ENCODE measurements at places on chromosomes 12 and 14. TPM values are rescaled to one million over a fixed set of nuclear protein-coding genes. Genes with fewer than 3 reads are reported as not detected.

Gene GLT8D2
- 10.5 TPM for total RNA-seq

Gene SNAPC1
- total RNA-seq = 6.2 TPM

Gene ARL6IP4
- total RNA-seq = 139 TPM

Gene PTPN21
- total RNA-seq = 47.6 TPM

Gene PTGER2
- 6.2 TPM for total RNA-seq

Gene ADAMTS20
- not detected for total RNA-seq

Gene MMP19
- total RNA-seq = 35.2 TPM

Gene BICD1
- 11.0 TPM for total RNA-seq

Gene ANAPC5
- total RNA-seq = 79.7 TPM

Gene RESF1
- 77.2 TPM for total RNA-seq

Gene MFAP5
- 50.2 TPM for total RNA-seq

Gene IPO4
- total RNA-seq = 18.3 TPM

Gene CPNE6
- not detected for total RNA-seq

Gene ADCY4
- 42.7 TPM for total RNA-seq

Gene BIN2
- total RNA-seq = 45.4 TPM

Gene CD4
- 80.3 TPM for total RNA-seq

DNA sequence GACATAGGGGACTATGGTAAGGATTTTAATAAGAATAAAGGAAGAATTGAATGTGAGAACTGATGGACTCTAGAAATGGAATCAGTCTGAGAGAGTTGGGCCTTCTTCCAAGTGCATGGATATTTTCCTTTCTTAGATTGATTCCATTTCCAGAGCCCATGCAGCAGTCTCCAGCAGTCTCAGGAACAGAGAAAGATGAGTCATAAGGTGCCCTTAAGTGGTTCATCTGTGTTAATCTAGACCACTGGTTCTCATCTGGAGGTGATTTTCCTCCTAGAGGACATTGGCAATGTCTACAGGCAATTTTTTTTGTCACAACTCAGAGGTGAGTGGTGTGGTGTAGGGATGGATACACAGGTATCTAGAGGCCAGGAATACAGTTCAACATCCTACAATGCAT is 25.9 kb downstream of the TRIM9 start:
- no peaks in the 10 kb centered on the region for H3K36me3 ChIP-seq
- no peak overlapping the region for H3K27ac ChIP-seq
- H3K4me3 ChIP-seq = no peak overlapping the region
- DNase-seq = no peak
- no peaks in the 10 kb centered on the region for H3K27me3 ChIP-seq

- no peaks in the 10 kb centered on the region for H3K4me1 ChIP-seq
- H3K4me3 ChIP-seq = no peak overlapping the region
- H3K27me3 ChIP-seq = no peaks in the 10 kb centered on the region
- H3K27ac ChIP-seq = no peak overlapping the region
- H3K36me3 ChIP-seq = peaks cover 64% of the 10 kb centered on the region
- no peak for DNase-seq
Measured at GRCh38 chr14:99395909-99396530, 84.6 kb downstream of the SETD3 start.

DNA sequence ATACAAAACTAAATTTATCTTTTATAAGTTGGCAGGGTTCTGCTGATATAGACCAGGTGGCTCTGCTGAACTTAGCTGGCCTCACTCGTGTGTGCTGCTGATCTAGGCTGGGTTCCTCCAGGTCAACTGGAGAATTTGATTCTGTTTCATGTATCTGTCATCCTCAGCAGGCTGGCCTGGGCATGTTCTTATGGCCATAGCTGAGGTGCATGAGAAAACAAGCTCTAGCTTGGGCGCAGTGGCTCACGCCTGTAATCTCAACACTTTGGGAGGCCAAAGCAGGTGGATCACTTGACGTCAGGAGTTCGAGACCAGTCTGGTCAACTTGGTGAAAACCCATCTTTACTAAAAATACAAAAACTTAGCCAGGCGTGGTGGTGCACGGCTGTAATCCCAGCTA is 24.3 kb upstream of the BCL2L14 start:
- no peaks in the 10 kb centered on the region for H3K4me1 ChIP-seq
- H3K27me3 ChIP-seq = no peaks in the 10 kb centered on the region
- DNase-seq = no peak
- no peak overlapping the region for H3K27ac ChIP-seq
- no peak overlapping the region for H3K4me3 ChIP-seq

DNA sequence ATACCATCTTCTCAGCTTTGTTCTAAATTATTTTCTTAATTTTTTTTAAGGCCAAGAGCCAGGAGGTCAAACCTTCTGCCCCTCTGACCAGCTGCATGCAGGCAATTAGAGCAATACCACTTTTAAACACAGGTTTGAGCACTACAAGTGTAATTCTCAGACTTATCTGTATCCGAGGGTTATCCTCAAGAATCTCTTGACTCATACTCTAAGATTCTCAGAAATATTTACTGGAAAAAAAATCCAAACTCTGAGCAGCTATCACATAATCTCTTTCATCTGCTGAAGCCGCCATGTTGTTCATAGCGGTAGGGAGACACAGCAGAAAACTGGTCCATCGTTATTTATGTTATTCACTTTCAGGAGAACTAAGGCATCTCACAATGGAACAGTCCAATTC is 27.4 kb upstream of the PTHLH start:
- no peaks in the 10 kb centered on the region for H3K4me1 ChIP-seq
- no peak overlapping the region for H3K4me3 ChIP-seq
- no peak for DNase-seq
- H3K27ac ChIP-seq = no peak overlapping the region
- no peaks in the 10 kb centered on the region for H3K27me3 ChIP-seq

GRCh38 chr12:81386101-81386500 is 308.2 kb downstream of the ACSS3 start:
- H3K27me3 ChIP-seq = no peaks in the 10 kb centered on the region
- no peak overlapping the region for H3K27ac ChIP-seq
- no peak for DNase-seq
- H3K4me3 ChIP-seq = no peak overlapping the region

DNA sequence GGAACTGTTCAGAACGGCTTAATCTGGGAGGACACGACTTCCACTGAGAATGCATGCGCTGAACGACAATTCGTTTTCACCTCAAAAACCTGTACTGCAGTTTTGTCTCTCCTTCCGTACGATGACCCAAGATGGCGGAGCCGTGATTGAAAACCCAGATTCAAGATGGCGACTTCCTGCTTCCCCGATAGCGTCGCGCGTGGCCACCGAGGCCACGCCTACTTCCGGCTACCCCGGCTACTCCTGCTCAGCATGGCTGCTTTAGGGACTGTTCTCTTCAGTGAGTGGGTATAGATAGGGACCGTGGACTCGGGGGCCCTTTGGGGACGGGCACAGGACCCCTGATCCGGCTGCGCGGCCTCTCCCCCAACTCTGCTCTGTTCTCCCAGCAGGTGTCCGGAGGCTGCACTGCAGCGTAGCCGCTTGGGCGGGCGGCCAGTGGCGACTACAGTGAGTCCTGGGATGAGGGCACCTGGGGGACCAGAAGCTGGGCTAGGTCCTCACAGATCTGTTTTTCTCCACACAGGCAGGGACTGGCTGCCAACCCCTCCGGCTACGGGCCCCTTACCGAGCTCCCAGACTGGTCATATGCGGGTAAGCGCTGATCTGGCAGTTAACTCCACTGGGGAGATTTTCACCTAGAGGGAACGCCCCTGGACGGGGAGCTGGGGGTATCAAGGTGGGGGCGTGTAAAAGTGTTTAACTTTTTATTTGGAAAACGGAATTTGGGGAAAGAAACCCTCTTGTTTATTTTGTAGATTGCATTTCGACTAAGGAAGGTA is at the start of gene MRPL52:
Gene MRPL52 (plus strand): TSS at position 227 of the 782 bp plus-strand sequence. CDS start 26 bp downstream, at position 253.
- peak; percentile 94 for DNase-seq
- peak within 1 kb of the TSS; percentile 86 for H3K27ac ChIP-seq
- peaks cover 17% of the 10 kb centered on the region for H3K4me1 ChIP-seq
- peaks cover 20% of the 10 kb centered on the region for H3K36me3 ChIP-seq
- H3K4me3 ChIP-seq = peak within 1 kb of the TSS; percentile 98

- no peak overlapping the region for H3K27ac ChIP-seq
- no peaks in the 10 kb centered on the region for H3K36me3 ChIP-seq
- H3K4me3 ChIP-seq = no peak overlapping the region
- H3K4me1 ChIP-seq = no peaks in the 10 kb centered on the region
- H3K27me3 ChIP-seq = no peaks in the 10 kb centered on the region
Measured at GRCh38 chr12:99119943-99120342, 474.9 kb downstream of the APAF1 start.

- peaks cover 29% of the 10 kb centered on the region for H3K36me3 ChIP-seq
- no peak overlapping the region for H3K4me3 ChIP-seq
- no peak for DNase-seq
- H3K27me3 ChIP-seq = no peaks in the 10 kb centered on the region
- peaks cover 26% of the 10 kb centered on the region for H3K4me1 ChIP-seq
- peak overlapping the region; percentile 21 for H3K27ac ChIP-seq
Measured at GRCh38 chr12:116734156-116734768, 3.6 kb downstream of the SPRING1 start.

- no peaks in the 10 kb centered on the region for H3K36me3 ChIP-seq
- H3K4me3 ChIP-seq = no peak overlapping the region
- H3K27ac ChIP-seq = no peak overlapping the region
- no peak for DNase-seq
- H3K27me3 ChIP-seq = no peaks in the 10 kb centered on the region
Measured at GRCh38 chr12:71105956-71106355, 51.8 kb downstream of the TSPAN8 start.

- H3K27ac ChIP-seq = no peak overlapping the region
- DNase-seq = no peak
- H3K27me3 ChIP-seq = no peaks in the 10 kb centered on the region
- H3K4me1 ChIP-seq = peaks cover 23% of the 10 kb centered on the region
Measured at GRCh38 chr12:121713793-121714192, 1.2 kb downstream of the TMEM120B start.

DNA sequence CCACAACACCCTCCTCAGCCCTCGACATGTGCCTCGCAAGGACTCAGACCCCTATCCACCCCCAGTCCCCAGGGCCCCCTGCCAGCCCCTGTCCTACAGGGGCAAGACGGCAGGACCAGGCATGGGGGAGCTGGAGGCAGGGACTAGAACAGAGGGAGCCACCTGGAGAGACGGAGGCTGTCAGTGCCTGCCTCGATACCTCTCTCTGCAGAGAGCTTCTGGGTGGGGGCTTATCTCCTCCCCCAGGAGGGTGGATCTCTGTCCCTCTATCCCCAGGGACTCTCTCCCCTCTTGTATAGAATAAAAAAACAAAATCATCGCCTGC is 2.0 kb upstream of the CPNE6 start:
- no peaks in the 10 kb centered on the region for H3K36me3 ChIP-seq
- no peaks in the 10 kb centered on the region for H3K27me3 ChIP-seq
- DNase-seq = peak; percentile 11
- H3K27ac ChIP-seq = no peak overlapping the region

GRCh38 chr14:72120315-72120714 is 188.1 kb downstream of the RGS6 start:
- H3K27me3 ChIP-seq = no peaks in the 10 kb centered on the region
- no peaks in the 10 kb centered on the region for H3K36me3 ChIP-seq
- no peaks in the 10 kb centered on the region for H3K4me1 ChIP-seq
- no peak overlapping the region for H3K27ac ChIP-seq
- no peak for DNase-seq

GRCh38 chr14:51207621-51208020 is 32.4 kb upstream of the TMX1 start:
- no peak for DNase-seq
- no peaks in the 10 kb centered on the region for H3K36me3 ChIP-seq
- no peak overlapping the region for H3K4me3 ChIP-seq
- no peak overlapping the region for H3K27ac ChIP-seq
- no peaks in the 10 kb centered on the region for H3K27me3 ChIP-seq

- peaks cover 10% of the 10 kb centered on the region for H3K4me1 ChIP-seq
- no peak overlapping the region for H3K27ac ChIP-seq
- H3K36me3 ChIP-seq = no peaks in the 10 kb centered on the region
- peaks cover 55% of the 10 kb centered on the region for H3K27me3 ChIP-seq
- no peak for DNase-seq
Measured at GRCh38 chr12:113058553-113058952, 2.0 kb downstream of the DTX1 start.

GRCh38 chr12:5377997-5378592 is 53.8 kb upstream of the NTF3 start:
- H3K27ac ChIP-seq = no peak overlapping the region
- H3K4me3 ChIP-seq = no peak overlapping the region
- H3K36me3 ChIP-seq = no peaks in the 10 kb centered on the region
- H3K27me3 ChIP-seq = no peaks in the 10 kb centered on the region

DNA sequence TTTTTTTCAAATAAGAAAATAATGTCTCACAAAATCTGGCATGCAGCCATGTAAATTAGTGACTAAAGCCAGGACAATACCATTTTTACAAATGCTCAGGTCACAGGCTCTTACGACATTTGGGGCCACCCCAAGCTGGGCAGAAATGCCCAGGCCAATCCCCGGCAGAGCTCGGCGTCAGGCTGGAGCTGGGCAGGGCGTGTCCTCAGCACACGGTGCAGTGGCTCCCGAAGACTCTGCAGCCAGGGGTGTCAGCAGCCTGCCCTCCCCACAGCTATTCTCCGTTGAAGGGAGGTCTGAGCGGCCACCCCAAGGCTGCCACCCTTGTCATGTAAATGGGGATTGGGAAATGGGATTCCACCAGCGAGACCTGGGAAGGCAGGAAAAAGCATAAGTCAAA is 158.6 kb downstream of the DICER1 start:
- DNase-seq = no peak
- no peak overlapping the region for H3K4me3 ChIP-seq
- no peaks in the 10 kb centered on the region for H3K36me3 ChIP-seq
- peaks cover 10% of the 10 kb centered on the region for H3K27me3 ChIP-seq
- no peaks in the 10 kb centered on the region for H3K4me1 ChIP-seq
- no peak overlapping the region for H3K27ac ChIP-seq

DNA sequence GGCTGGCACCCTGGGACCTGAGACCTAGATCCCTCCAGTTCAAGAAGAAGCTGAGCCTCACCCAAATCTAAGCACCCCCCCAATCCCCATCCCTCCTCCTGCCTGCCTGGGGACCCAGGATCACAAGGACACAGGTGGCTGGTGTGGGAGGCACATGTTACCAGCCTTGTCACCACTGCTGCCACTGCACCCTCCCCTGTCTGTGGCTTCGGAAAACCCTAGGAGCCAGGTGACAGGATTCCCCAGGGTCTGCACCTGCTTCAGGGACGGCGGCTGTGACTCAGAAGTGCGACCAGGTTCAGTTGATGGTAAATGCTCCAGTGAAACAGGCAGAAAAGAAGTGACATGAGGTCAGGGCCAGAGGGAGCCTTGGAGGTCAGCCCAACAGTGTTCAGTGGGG is 62.8 kb upstream of the FAM222A start:
- peak; percentile 13 for DNase-seq
- H3K36me3 ChIP-seq = no peaks in the 10 kb centered on the region
- H3K4me1 ChIP-seq = no peaks in the 10 kb centered on the region
- peaks cover 15% of the 10 kb centered on the region for H3K27me3 ChIP-seq
- no peak overlapping the region for H3K27ac ChIP-seq

GRCh38 chr14:69129264-69129880 is 23.5 kb downstream of the DCAF5 start:
- H3K4me1 ChIP-seq = peaks cover 60% of the 10 kb centered on the region
- peak; percentile 72 for DNase-seq
- H3K36me3 ChIP-seq = no peaks in the 10 kb centered on the region

DNA sequence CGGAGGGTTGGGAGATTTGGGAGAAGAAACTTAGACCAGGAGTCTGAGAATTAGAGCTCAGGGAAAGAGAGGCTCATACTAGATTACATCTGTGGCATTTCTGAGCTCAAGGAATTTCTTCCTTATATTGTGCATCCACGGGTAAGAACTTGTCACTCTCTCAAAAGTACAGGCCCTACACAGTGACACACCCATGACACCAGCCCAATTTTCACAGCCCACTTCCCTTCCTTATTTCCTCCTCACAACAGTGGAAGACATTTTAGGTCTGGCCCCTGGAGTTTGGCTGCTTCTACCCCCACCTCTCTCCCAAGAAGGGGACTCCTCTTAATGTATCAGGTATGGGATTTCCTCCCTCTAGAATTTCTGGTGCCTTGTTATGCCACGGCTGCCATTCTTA is 9.2 kb upstream of the ZNF385A start:
- no peak overlapping the region for H3K4me3 ChIP-seq
- H3K27me3 ChIP-seq = no peaks in the 10 kb centered on the region
- H3K27ac ChIP-seq = peak overlapping the region; percentile 21
- no peak for DNase-seq
- peaks cover 31% of the 10 kb centered on the region for H3K4me1 ChIP-seq
- H3K36me3 ChIP-seq = peaks cover 52% of the 10 kb centered on the region
